ENCODE measurements at places on chromosomes 5 and 9. TPM values are rescaled to one million over a fixed set of nuclear protein-coding genes. Genes with fewer than 3 reads are reported as not detected.

PRLR gene
- 0.08 TPM for total RNA-seq

IRGM gene
- not detected for total RNA-seq

SPACA9 gene
- total RNA-seq, result 3.2 TPM

OR1L1 gene
- total RNA-seq, result not detected

APC gene
- 41.9 TPM for total RNA-seq

ST8SIA4 gene
- total RNA-seq, result 0.15 TPM

All from smooth muscle cell of the coronary artery (primary cell).